Amniotic epithelial cell (primary cell): ENCODE measurements at places on chromosomes 13 and 19.

- DNase-seq = no peak
Observed at GRCh38 chr19:3003046-3003445, 25.7 kb downstream of the TLE6 start.

- DNase-seq = peak; percentile 45
Observed at GRCh38 chr19:3243819-3244700, 19.6 kb downstream of the CELF5 start.

- DNase-seq = no peak
Observed at GRCh38 chr19:10723591-10723990, 5.7 kb downstream of the DNM2 start.

GRCh38 chr13:110419381-110419791 lies 112.3 kb downstream of the COL4A2 start:
- peak; percentile 55 for DNase-seq

- DNase-seq = no peak
Observed at GRCh38 chr13:80742033-80742432, 401.1 kb upstream of the SPRY2 start.

DNA sequence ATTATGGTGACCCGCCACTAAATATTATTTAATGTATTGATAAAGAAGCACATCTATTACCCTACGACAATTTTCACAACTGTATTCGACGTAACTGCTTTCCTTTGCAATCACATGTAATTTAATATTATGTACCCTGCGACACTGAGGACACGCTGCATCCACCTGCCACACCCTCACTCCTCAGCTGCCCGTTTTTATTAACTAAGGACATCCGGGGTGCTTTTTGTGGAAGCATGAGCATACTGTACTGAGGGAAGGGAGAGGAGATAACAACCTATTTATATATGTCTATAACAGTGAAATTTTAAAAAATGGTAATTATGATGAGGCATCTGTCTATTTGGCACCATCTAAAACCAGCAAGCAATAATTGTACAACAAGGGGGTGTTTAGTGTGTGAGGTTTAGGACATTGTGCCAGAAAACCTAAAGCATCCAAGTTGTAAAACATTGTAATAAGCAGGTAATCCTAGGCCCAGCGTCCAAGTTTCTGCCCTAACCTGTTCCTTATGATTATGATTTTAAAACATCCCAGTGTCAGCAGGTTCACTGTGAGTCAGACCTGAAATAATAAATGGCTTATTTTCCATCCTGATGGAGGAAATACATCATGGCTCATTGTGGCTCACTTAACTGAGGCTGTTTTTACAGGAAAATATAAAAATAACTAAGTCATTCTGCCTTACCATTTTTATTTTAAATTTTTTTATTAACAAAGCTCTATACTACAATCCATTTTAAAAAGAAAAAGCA lies 56.3 kb downstream of the FOXO1 start:
- peak; percentile 48 for DNase-seq

GRCh38 chr19:51822946-51823345 lies 28.0 kb downstream of the FPR3 start:
- DNase-seq = no peak

- DNase-seq = peak; percentile 79
Observed at GRCh38 chr19:43362179-43362578, 8.7 kb downstream of the CD177 start.

DNA sequence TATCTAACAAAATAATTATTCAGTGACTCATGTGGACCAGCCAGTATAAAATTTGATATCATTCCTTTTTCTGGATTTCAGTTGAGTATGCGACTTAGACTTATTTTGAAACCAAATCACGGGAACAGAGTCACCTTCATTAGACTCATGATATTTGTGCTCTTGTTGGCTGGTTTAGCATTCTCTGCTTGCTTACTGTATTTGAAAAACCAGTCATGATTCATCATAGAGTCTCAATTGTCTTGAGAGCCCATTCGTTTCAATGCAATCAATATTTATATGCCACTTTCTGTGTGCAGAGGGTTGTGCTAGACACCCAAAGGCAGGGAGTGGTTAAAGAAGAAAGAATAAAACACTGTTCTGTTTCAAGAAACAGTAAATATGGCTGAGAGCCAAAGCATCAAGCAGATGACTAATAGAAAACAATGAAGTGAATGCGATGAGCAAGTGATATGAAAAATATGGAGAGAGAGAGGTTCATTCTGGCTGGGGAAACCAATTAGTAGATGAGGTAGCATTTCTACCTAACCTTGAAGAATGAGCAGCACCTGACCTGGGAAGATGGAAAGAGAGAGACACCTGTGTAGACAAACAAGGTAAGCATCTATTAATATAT lies 99.6 kb upstream of the MBNL2 start:
- peak; percentile 85 for DNase-seq

- no peak for DNase-seq
Observed at GRCh38 chr19:23318143-23318542, 67.9 kb upstream of the ZNF724 start.

DNA sequence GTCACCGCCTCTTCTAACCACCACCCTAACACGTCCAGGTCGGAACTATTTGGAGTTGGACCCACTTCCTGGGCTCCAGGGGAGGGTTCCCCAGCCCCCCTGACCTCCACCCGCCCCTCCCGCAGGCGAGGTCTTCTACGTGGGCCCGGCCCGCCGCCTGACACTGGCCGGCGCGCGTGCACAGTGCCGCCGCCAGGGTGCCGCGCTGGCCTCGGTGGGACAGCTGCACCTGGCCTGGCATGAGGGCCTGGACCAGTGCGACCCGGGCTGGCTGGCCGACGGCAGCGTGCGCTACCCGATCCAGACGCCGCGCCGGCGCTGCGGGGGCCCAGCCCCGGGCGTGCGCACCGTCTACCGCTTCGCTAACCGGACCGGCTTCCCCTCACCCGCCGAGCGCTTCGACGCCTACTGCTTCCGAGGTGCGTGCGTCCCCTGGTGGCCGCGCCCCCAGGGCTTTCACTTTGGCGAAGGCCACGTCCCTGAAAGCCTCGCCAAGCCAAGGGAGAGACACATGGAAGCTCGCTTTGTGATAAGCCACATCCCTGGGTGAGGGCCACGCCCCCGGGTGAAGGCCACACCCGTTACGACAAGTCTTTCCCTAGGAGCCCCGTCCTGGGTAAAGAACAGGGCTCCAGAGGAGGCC lies 13.2 kb downstream of the NCAN start:
- DNase-seq = peak; percentile 57

DNA sequence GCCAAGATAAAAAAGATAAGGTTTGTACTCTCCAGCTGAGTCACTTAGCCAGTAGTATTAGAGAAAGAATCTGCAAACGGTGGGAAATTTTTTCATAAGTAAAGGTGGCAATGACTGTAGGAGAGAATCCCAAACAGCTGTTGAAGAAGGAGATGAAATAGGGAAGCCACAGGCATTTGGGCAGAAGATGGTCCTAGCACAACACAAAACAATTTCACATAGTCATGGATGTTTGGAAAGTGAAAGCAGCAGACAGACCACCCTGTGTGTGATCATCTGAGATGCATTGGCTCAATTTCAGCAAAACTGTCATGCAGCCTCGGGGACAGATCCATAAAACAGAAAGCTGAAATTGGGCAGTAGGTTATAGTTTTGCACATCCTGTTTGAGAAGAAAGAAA lies 2832.4 kb downstream of the PCDH9 start:
- DNase-seq = peak; percentile 55

- no peak for DNase-seq
Observed at GRCh38 chr13:40581277-40581579, 85.2 kb downstream of the FOXO1 start.

DNA sequence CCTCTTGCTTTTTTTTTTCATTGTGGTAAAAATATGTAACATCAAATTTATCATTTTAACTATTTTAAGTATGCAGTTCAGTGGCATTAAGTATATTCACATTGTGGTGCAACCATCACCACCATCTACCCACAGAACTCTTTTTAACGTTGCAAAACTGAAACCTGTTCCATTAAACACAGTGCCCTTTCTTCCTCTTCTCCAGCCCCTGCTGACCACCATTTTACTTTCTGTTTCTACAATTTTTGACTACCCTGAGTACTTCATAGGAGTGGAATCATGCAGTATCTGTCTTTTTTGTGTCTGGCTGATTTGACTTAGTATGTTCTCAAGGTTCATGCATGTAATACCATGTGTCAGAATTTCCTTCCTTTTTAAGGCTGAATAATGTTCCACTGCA lies 153.1 kb downstream of the FGF9 start:
- DNase-seq = peak; percentile 61

- DNase-seq = no peak
Observed at GRCh38 chr19:24003537-24003936, 83.5 kb upstream of the ZNF254 start.

GRCh38 chr13:71727042-71727441 lies 140.0 kb downstream of the DACH1 start:
- DNase-seq = no peak

- DNase-seq = peak; percentile 73
Observed at GRCh38 chr19:295687-296370, 4.6 kb upstream of the PLPP2 start.

GRCh38 chr19:1851654-1852580 lies 3.6 kb upstream of the REXO1 start:
- no peak for DNase-seq

- no peak for DNase-seq
Observed at GRCh38 chr13:113962386-113962785, 11.5 kb downstream of the C13orf46 start.

DNA sequence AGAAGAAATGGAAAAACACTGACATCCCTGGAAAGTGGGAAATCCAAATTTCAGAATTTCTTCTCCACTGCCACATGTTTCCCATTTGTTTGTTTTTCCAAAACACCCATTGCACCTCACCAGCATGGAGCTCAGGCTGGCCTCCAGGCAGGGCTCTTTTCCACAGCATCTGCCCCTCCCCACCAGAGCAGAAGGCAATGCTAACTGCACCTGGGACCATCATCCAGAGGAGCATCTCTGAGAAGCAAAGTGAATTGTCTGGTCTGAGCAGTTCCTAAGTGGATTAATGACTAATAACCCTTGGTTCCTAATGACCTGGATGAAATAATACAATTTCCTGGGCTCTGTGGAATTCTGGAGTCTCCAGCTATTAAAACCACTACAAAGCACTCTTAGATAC lies 8.8 kb upstream of the CYSLTR2 start:
- DNase-seq = no peak

DNA sequence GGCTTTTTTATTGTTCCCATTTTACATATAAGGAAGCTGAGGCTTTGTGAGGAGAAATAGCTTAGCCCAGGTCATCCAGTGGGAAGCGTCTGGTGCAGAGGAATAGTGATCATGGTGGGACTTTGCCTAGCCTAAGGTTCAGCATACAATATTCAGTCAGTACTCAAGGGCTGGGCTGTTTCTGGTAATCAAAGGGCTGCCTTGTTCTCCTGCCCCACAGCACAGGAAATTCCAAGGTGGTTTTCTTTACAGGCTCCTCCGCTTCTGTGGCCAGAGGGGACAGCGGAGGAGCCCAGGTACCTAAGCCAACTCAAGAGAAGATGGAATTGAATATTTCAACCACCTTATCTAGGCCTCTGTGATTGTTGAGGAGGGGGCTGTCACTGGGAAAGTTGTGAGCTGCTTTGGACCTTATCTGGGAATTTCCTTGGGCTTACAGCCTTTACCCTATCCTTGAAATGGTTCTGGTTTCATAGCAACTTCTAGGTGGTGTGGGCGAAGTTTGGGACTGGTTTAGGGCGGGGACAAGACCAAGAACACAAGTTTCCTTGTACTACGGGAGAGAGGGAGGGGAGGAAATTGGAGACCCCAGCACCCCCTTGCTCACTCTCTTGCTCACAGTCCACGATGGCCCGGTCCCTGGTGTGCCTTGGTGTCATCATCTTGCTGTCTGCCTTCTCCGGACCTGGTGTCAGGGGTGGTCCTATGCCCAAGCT lies at the start of gene MIA:
Gene MIA, plus strand, starts transcription at position 606 of the 716 bp plus-strand sequence. Its CDS starts 22 bp downstream, at position 628.
- DNase-seq = no peak

DNA sequence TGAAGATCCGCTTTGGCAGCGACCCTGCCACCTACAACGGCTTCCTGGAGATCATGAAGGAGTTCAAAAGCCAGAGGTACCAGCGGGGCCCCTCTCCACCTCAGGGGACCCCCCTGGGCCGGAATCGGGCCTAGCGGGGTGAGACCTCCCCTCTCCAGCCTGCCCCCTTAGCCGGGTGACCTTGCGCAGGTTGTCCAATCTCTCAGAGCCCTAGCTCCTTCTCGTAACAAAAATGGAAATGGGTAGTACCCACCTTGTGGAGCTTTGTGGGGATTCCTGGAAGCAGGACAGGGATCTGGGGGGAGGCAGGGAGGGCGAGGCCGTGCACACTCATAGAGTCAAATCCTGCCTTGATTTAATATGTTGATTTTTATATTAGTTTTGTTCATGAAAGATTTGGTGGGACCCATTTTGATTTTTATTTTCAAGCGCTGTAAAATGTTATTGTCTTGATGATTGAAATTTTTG lies 658 bp downstream of the SIN3B start:
- no peak for DNase-seq

- DNase-seq = peak; percentile 63
Observed at GRCh38 chr13:73849292-73849691, 284.9 kb downstream of the KLF12 start.

GRCh38 chr19:13788991-13789390 lies 6.3 kb upstream of the ZSWIM4 start:
- peak; percentile 72 for DNase-seq

DNA sequence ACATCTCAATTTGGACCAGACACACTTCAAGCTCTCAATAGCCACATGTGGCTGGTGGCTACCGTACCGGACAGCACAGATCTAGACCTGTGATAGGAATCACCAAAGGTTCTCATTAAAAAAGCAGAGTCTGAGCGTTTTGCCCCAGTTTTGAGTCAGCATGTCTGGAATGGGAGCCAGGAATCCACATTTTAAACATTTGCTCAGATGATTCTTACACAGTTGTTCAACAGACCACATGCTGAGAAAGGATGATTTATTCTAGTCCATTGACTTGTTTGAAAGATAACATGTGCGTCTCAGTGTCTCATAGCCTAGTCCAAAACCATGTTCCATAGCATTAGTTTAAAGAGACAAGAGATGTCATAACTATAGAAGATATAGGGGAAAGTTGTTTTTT lies 53.4 kb downstream of the FLT3 start:
- peak; percentile 86 for DNase-seq

- DNase-seq = no peak
Observed at GRCh38 chr13:75154331-75154730, 327.6 kb downstream of the TBC1D4 start.

- no peak for DNase-seq
Observed at GRCh38 chr19:14746886-14747285, 31.5 kb downstream of the ADGRE2 start.

DNA sequence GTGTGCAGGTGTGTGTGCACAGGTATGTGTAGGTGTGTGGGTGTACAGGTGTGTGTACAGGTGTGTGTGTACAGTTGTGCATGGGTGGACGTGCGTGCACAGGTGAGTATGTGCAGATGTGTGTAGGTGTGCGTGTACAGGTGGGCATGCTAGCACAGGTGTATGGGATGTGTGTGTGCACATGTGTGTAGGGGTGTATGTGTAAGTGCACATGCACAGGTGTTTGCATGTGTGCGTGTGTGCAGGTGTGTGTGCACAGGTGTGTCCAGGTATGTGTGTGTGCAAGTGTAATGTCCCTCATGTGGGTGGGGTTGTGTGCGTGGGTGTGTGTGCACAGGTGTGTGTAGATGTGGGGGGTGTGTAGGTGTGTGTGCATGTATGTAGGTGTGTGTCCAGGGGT lies 27.5 kb upstream of the TFDP1 start:
- no peak for DNase-seq

GRCh38 chr13:61247149-61247936 lies 168.3 kb downstream of the PCDH20 start:
- DNase-seq = no peak

GRCh38 chr13:95703576-95703975 lies 26.6 kb downstream of the DNAJC3 start:
- DNase-seq = no peak
